ENCODE measurements at places on chromosomes 7 and 10. TPM values are rescaled to one million over a fixed set of nuclear protein-coding genes. Genes with fewer than 3 reads are reported as not detected.
A peak's percentile ranks its signal among the peaks of the same experiment; 100 is the strongest.

The ATOH7 gene
- 0.65 TPM for total RNA-seq

GRCh38 chr10:112362833-112363232 lies 11.1 kb upstream of the ACSL5 start:
- H3K27me3 ChIP-seq = peaks cover 21% of the 10 kb centered on the region
- H3K4me1 ChIP-seq = peaks cover 7% of the 10 kb centered on the region
- H3K27ac ChIP-seq = no peak overlapping the region
- DNase-seq = no peak
- no peaks in the 10 kb centered on the region for H3K36me3 ChIP-seq
- H3K4me3 ChIP-seq = no peak overlapping the region

DNA sequence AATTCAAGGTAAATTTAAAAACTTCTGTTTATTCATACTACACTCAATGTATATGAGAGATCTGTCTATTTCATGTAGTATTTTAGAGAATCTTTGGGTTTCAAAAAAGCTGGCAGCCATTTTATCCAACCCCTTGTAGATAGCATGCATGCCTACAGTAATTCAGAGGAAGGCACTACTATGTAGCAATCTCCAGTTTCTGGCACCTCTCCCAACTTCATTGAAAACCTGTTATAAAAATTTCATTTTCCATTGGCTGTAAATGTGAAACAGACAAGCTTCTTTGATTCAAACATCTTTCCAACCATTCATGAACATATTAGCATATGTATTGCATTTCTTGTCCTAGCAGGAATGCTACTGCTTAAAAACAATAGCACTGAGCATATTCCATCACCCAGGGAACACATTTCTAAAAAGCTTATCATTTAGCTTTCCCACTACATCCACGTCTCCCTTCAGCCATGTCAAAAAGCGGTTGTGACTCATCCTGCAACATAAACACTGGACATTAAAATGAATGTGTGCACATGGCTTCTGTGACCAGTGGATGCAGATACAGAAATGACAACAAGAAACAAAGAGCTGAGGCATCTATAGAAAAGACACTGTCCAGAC lies 330.4 kb upstream of the AOAH start:
- no peaks in the 10 kb centered on the region for H3K27me3 ChIP-seq
- H3K27ac ChIP-seq = no peak overlapping the region
- no peak overlapping the region for H3K4me3 ChIP-seq
- peaks cover 5% of the 10 kb centered on the region for H3K36me3 ChIP-seq
- no peak for DNase-seq

GRCh38 chr7:73851410-73852338 lies 9.3 kb upstream of the TMEM270 start:
- no peaks in the 10 kb centered on the region for H3K36me3 ChIP-seq
- no peak overlapping the region for H3K4me3 ChIP-seq
- DNase-seq = no peak
- H3K27me3 ChIP-seq = peaks cover 5% of the 10 kb centered on the region

The PANK1 gene
- 38.0 TPM for total RNA-seq

- H3K36me3 ChIP-seq = no peaks in the 10 kb centered on the region
- no peaks in the 10 kb centered on the region for H3K4me1 ChIP-seq
- no peaks in the 10 kb centered on the region for H3K27me3 ChIP-seq
- H3K4me3 ChIP-seq = no peak overlapping the region
These were observed 329.6 kb downstream of the XPNPEP1 start for GRCh38 chr10:109593682-109594081.

The FZD1 gene
- 11.8 TPM for total RNA-seq

GRCh38 chr10:114663626-114664025 lies 5.6 kb upstream of the ABLIM1 start:
- H3K4me1 ChIP-seq = peaks cover 9% of the 10 kb centered on the region
- no peak overlapping the region for H3K4me3 ChIP-seq
- no peak overlapping the region for H3K27ac ChIP-seq
- H3K36me3 ChIP-seq = no peaks in the 10 kb centered on the region
- no peak for DNase-seq

DNA sequence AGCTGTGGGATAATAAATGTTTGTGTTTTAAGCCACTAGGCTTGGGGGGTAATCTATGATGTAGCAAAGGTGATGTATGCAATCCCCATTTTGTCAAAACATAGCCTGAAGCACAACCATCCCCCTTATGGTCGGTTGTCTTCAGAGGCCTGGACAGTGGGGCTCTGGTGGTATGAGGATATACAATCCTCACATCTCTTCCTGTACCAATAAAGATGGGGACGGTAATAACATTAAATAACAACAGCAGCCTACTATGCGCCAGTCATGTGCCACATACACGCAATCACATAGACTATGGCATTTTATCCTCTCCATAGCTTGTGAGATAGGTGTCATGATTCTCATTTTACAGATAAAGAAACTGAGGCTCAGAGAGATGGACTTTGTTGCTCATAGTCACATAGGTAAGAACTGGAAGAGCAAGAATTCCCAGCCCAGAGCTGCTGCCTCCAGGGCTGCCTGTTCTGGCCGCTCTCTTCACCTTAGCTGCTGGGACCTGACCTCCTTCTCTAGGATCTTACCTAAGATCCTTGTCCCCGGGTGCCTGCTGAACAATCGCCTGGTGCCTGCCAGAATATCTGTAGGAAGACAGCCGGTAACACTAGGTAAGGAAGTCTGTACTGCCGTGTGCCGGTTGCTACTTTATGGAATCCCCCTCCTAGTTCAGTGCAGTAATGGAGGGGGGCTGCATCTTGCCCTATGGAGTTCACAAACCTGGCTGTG lies 108.6 kb downstream of the ARHGAP22 start:
- H3K36me3 ChIP-seq = no peaks in the 10 kb centered on the region
- peaks cover 10% of the 10 kb centered on the region for H3K27me3 ChIP-seq
- H3K4me3 ChIP-seq = no peak overlapping the region
- H3K27ac ChIP-seq = no peak overlapping the region

GRCh38 chr7:159064121-159064815 lies 80.4 kb downstream of the VIPR2 start:
- no peak for DNase-seq
- H3K4me1 ChIP-seq = no peaks in the 10 kb centered on the region
- no peak overlapping the region for H3K4me3 ChIP-seq
- H3K27me3 ChIP-seq = peaks cover 6% of the 10 kb centered on the region
- no peak overlapping the region for H3K27ac ChIP-seq
- H3K36me3 ChIP-seq = no peaks in the 10 kb centered on the region

DNA sequence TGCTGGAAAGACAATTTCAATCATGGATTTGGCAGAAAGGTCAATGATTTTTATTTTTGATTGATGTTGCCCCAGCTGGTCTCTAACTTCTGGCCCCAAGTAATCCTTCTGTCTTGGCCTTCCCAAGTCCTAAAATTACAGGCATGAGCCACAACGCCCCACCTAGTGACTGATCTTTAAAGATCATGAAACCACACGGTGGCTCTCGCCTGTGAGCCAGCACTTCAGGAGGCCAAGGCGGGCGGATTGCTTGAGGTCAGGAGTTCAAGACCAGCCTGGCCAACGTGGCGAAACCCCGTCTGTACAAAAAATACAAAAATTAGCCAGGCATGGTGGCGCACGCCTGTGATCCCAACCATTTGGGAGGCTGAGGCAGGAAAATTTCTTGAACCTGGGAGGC lies 12.6 kb upstream of the C10orf95 start:
- DNase-seq = no peak
- H3K4me1 ChIP-seq = peaks cover 30% of the 10 kb centered on the region
- no peak overlapping the region for H3K4me3 ChIP-seq
- H3K27ac ChIP-seq = peak overlapping the region; percentile 86
- H3K27me3 ChIP-seq = no peaks in the 10 kb centered on the region
- no peaks in the 10 kb centered on the region for H3K36me3 ChIP-seq

The C10orf62 gene
- 0.96 TPM for total RNA-seq

- H3K27me3 ChIP-seq = no peaks in the 10 kb centered on the region
- H3K4me1 ChIP-seq = peaks cover 15% of the 10 kb centered on the region
- H3K4me3 ChIP-seq = no peak overlapping the region
- peaks cover 29% of the 10 kb centered on the region for H3K36me3 ChIP-seq
- no peak for DNase-seq
- no peak overlapping the region for H3K27ac ChIP-seq
These were observed 22.7 kb downstream of the EXOC4 start for GRCh38 chr7:133275446-133276095.

DNA sequence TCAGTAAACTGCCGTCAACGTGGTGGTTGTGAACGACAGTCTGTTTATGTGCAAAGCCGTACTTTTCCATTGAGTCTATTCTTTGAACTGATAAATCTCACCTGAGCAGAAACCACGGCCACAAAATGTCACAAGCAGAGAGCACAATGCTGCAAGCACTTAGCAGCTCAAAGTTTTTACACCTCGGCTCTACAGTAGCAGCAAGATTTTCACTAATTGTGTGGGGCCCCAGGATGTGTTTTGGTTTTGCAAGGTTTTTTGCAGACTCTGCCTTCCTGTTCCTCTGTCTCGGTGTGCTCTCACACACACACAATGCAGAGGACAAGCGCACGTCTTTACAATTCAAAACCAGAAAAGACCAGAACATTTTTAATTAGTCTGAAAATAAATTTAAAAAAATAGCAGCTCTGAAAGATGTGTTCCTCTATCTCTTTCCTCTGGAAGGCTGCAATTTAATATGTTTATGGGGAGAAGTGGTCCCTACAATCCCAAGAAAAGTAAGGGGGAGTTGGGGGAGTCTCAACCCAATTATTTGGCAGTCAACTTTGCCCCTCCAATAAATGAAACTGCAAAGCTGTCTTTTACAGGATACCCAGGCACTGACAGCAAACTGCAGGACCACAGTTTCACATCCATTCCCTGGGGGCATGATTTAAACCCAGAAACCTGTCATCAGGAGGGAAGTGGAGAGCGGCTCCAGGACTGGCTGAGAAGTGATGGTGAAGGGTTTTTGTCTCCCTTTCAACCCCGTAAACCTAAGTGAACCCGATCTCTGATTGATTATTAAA lies 73.8 kb upstream of the SFMBT2 start:
- H3K27me3 ChIP-seq = peaks cover 18% of the 10 kb centered on the region
- H3K36me3 ChIP-seq = no peaks in the 10 kb centered on the region
- no peak overlapping the region for H3K27ac ChIP-seq

All from progenitor cell of endocrine pancreas (in vitro differentiated cells).